ENCODE measurements at places on chromosomes 1 and 21.

- DNase-seq: no peak
Measured at GRCh38 chr1:211527888-211528287, 35.9 kb upstream of the RD3 start.

GRCh38 chr1:170593173-170594011 lies 61.4 kb downstream of the GORAB start:
- no peak for DNase-seq

GRCh38 chr21:27806281-27806680 lies 839.4 kb upstream of the ADAMTS5 start:
- DNase-seq: no peak

DNA sequence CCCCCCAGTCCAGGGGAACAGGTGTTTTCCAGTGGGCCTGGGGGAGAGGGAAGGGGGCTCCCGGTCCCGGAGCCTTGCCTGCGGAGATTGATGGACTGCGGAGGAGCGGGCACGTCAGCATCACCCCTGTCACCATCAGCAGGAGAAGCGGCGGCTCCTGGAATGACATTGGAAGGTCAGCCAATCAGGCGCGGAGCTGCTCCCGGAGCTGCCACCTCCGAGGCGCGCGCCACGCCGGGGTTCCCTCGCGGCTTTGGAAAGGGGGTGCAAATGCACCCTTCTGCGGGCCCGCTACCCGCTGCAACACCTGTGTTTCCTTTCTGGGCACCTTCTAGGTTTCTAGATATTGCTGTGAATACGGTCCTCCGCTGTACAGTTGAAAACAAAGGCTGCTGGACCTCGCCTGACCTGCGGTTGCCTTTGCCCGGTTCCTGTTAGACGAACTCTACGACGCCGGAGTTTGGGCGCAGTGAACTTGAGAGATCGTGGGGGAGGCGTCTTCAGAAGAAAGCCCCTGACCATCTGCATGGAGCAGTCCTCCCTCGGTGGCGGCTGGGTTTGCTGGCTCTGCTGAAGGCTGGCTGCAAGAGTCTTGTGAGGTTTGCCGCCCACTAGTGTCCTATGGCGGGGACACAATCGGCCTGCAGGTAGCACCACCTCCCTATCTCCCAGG lies 5.3 kb downstream of the DSCAM start:
- peak; percentile 33 for DNase-seq

GRCh38 chr1:85943526-85943925 lies 213.0 kb downstream of the COL24A1 start:
- no peak for DNase-seq

GRCh38 chr1:201894343-201895119 lies 5.8 kb downstream of the SHISA4 start:
- DNase-seq: no peak

GRCh38 chr1:16072616-16073484 lies 601 bp downstream of the FAM131C start:
- DNase-seq: no peak

- no peak for DNase-seq
Measured at GRCh38 chr1:99177465-99177864, 86.8 kb upstream of the PLPPR4 start.

DNA sequence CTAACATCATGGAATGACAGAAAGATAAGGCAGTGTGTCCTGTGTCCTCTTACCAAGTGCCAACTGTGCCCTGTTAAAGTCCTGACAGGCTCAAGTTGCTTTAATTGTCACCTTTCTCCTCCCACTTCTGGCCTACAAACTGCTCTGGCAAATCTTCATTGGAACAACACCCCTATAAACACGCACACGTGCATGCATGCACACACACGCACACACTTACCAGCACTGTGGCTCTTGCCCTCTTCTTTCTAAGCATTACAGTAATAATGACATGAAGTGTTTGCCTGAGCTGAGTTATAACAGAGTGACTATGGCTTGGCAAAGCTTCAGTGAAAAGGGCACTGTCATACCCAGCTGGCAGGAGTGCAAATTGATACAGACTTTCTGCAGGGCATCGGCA lies 82.3 kb upstream of the SYT6 start:
- no peak for DNase-seq

- DNase-seq: no peak
Measured at GRCh38 chr1:174074757-174075156, 52.6 kb upstream of the RC3H1 start.

- DNase-seq: no peak
Measured at GRCh38 chr1:113415310-113416070, 25.2 kb downstream of the MAGI3 start.

DNA sequence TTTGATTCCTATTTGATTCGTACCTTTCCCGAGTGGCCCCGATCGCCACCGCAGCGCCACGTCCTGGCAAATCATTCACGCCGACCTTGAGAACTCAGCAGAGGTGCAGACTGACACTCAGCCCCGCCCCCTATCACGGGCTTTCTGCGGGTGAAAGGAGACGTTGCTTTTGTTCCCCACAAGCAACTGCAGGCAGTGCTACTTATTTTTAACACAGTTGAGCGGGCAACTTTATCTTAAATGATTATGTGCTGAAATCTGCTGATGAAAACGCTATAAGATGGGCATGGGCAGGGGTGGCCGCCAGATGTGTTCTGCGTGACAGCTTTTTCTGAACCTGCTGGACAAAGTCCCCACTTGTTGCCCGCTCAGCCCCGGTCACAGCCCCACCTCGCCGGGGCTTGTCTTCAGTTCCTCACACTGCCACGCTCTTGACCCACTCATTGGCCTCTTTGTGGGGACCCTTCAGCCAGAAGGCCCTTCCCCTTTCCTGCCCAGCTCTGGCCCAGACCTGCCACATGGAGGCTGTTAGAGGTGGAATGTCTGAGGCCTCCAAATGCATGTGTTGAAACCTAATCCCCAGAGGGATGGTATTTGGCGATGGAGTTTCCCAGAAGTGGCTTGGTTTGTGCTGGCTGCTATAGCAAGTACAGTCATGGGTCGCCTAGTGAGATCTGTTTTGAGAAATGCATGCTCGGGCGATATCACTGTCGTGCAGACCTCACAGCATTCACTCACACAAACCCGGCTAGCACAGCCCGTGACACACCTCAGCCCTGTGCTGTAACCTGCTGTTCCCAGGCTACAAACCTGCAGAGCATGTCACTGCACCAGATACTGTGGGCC lies 15.7 kb upstream of the PDXK start:
- DNase-seq: peak; percentile 49

- no peak for DNase-seq
Measured at GRCh38 chr1:59323879-59324278, 27.0 kb downstream of the FGGY start.

GRCh38 chr1:107352850-107353249 lies 212.0 kb downstream of the NTNG1 start:
- no peak for DNase-seq

- no peak for DNase-seq
Measured at GRCh38 chr1:15178571-15179484, 25.3 kb downstream of the TMEM51 start.

DNA sequence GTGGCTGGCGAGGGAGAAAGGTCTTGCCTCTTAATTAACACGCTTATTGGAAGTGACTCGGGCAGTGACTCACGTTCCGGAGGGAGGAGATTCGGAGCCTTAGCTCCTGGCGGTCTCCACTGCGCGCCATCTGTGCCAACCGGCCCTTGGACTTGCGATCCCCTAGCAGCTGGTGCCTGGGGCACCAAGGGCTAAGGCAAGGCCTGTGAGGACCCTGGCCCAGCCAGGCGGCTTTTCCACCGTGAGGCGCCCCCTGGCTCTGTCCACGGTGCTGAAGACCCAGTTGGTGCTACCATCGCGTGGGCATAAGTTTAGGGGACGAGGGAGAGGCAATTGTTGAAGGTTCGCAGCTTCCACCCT lies 1.3 kb upstream of the SYT6 start:
- DNase-seq: no peak

DNA sequence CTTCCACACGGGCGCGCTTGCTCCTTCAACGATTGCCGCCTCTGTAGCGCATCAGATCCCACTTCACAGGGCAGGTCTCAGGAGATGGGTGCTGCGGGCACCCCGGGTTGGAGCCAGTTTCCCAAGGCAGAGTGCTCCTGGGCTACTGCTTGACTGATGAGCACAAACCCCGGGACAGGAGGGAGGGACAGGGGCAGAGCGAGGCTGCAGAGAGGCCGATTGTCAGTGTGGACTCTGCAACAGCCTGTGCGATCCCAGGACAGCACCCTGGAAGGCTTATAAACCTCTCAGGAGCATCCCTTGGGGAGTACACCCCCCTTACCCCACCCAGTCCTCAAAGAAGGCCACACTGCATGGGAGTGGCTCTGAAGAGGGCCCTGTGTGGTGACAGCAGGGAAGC lies 28.0 kb upstream of the BACE2 start:
- DNase-seq: no peak

GRCh38 chr1:165747632-165748447 lies 20.8 kb downstream of the TMCO1 start:
- peak; percentile 57 for DNase-seq

DNA sequence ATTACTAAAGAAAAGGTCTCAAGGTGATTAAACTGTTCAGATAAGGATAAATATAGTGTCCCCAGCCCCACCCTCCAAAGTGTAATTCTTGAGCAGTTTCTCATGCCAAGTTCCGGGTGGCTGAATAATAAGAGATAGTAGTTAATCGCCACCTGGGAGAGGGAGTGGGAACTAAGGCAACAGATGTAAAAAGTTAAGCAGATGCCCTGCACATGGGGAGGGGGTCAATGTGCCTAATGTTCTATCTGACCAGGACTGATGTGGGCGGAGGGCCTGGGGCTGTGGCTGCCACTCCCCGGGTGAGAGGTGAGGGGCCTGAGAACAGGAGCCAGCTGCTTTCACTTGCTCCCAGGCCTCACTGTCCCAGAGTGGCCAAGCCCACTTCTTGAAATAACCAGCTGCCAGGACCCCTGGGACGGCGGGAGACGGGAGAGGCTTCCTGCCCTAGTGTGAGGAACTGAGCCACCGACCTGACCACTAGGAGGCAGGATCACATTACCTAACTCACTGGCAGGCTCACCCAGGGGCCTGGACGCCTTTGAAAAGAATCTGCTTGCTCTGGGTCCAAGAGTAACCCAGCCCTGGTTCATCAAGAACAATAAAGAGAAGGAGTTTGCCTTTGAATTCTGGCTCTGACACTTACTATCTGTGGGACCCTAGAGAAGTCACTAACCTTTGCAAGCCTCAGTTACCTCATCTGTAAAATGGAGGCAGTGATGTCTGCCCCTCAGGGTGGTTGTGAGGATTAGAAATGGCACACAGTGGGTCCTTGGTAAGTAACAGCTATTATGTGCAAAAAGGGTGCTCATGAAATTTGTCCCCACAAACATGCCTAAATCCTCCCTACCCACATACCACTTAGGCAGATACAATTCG lies 179.2 kb downstream of the ATG4C start:
- peak; percentile 52 for DNase-seq

Data from HuH-7 (cell line).